ENCODE measurements at places on chromosomes 5 and 9.

DNA sequence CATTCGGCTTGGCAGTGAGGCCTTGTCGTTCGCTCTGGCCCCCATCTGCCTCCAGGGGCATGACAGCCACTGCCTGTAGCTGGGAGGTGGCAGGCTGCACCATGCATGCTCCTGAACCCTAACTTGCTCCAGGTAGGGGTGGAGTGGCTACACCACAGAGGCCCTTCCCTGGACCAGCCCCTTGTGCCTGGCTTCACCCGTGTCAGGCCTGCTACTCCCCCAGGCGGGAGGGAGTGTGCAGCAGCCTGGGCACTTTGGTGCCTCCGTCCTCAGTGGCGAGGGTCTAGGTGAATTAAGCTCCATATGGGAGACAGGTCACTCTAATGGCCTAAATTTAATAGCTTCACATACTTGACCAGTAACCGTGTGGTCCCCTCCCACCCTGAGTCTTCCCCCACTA is 59.4 kb upstream of the LMX1B start:
- no peak for DNase-seq

GRCh38 chr9:125966959-125967711 is 220.0 kb downstream of the PBX3 start:
- DNase-seq = no peak

DNA sequence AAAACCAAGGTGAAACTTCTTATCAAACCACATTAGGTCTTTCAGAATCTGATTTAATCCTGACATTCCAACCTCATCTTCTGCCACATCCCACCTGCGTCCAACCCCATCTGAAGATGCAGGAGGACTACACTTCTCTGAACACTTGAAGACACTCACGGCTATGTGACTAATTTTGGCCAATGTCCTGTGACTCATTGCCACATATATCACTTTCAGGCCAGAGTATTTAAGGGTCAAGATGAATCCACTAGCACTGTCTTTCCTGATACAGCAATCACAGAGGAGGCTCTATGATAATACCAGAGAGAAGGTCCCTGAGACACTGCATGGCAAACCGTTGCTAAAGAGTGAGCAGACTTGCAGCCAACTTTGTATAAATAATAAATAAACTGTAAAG is 323.4 kb downstream of the NR2F1-AS1 start:
- no peak for DNase-seq

DNA sequence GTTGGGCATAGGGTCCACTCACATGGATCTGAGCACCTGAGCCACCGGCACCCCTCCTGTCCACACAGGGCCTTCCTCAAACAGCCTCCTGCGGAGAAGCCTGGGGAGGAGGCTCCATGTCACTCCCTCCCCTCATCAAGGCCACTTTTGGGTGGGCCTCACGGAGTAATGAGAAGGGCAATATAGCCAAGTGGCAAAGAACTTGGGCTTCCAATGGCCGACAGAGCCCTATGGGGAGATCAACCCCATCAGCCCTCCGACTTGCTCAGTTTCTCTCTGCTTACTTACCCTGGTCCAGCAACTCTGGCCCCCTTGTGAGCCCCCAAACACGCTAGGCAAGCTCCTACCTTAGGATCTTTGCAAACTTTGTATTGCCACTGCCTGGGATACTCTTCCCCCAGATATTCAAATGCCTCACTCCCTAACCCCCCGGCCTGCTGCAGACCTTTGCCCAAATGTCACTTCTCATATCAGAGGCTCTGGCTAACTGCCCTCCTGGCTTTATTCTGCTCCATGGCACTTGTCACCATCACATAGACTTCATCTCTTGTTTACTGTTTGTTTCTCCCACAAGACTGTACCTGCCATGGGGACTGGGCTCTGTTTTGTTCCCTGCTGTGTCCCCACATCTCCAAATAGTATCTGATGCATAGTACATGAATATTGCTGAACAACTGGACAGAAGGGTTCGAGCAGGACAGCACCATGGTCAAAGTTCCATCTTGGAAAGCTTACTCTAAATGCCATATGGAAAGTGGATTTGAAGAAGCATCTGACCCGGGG is 220.8 kb downstream of the FSTL4 start:
- DNase-seq = no peak

GRCh38 chr5:82218374-82219156 is 59.6 kb downstream of the RPS23 start:
- no peak for DNase-seq

DNA sequence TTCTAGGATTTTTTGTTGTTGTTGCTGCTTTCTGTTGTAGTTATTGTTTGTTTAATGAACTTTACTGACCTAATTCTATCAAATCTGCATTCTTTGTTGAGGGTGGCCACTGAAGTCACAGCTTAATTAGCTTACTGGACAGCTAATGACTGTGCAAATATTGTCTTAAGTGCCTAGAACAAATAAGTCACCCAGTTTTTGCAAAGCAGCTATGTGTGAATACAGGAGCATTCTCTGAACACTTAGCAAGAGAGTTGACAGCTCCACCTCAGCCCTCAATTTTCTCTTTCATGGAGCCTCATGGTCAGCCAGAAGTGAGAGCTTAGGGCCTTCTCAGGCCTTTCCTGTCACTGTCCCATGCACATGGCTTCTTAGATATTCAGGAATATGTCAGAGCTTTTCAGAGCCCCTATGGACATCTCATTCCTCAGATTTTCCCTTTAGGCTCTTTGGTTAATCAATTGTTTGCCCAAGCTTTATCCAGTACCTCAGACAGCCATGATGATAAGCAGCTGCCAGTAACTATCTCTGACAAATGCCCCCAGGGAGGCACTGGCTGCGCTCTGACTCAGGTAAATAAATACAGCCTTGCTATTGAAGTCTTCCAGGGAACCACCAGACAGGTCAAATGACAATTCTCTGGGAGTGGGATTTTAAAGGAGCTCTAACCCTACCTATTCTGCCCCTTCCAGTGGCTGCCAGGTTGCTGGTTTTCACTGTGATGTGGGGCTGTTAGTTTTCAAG is 241.4 kb upstream of the IL12B start:
- no peak for DNase-seq

DNA sequence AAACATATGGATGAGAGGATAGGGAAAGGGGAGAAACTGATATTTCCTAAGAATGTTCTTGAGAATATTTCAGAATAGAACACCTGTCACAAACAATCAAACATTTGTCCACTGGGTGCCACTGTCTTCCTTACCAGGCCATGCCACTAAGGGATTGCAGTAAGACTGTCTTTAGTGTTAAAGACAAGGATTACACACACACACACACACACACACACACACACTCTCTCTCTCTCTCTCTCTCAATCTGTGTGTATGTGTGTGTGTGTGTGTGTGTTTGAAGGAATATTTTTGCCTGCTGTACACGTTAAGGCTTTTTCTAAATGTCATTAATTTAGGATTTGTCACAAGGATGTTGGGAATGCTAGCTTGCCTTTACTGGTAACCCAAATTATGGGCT is 54.4 kb downstream of the CCDC192 start:
- DNase-seq = no peak

DNA sequence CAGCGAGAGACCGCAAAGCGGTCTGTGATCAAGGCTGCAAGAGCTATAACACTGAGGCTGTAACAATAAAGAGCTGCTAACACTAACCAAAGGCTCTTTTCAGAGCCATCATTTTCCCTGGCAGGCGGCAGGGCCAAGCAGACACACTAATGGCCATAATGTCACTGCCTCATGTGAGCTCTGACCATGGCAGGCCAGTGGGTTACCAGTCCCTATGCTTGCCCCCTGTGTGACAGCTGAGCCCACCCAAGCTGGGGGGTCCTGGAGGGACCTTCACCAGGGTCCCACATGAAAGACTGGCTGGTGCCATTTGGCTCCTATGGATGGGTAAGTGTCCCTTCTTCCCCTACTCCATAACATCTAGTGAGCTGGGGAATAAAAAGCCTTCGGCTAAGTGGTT is 29.6 kb upstream of the TESK1 start:
- no peak for DNase-seq

GRCh38 chr9:120344230-120344629 is 235.7 kb downstream of the CDK5RAP2 start:
- no peak for DNase-seq

- no peak for DNase-seq
Measured at GRCh38 chr9:115183436-115183835, 65.5 kb upstream of the TNC start.

- no peak for DNase-seq
Measured at GRCh38 chr9:34493972-34494535, 28.7 kb downstream of the ENHO start.

- DNase-seq = no peak
Measured at GRCh38 chr5:173885475-173886010, 2.6 kb upstream of the CPEB4 start.

DNA sequence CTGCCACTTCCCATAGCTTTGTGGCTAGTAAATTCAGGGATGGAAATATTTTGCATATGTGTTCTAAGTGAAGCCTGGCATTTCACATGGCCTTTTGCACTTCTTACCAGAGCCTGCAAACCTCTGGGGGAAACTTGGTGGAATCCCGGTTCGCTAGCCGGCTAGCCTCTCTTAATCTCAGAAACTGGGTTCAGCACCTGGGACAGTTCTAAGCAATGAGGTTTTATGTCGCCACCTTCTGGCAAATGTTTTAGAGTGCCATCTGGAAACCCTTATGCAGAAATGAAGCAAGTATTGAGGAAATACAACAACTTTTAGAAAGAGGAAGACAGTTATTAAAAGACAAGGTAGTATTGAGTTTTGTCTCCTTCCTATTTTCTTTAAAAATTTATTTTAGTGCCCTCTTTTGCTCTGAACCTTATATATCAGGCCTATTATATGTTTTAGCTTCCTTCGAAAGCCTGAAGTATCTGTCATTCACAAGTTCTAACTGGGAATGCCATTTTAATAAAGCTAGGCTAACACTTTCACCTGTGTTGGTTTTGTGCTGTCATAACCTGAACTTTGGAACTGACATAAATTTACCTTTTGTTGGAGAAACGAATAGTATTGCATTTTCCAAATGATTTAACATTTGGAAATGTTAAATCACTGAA is 963 bp upstream of the HTR1A start:
- DNase-seq = no peak

- no peak for DNase-seq
Measured at GRCh38 chr5:66987126-66987525, 209.5 kb downstream of the CD180 start.

- DNase-seq = no peak
Measured at GRCh38 chr5:140178482-140179116, 3.6 kb downstream of the CYSTM1 start.

DNA sequence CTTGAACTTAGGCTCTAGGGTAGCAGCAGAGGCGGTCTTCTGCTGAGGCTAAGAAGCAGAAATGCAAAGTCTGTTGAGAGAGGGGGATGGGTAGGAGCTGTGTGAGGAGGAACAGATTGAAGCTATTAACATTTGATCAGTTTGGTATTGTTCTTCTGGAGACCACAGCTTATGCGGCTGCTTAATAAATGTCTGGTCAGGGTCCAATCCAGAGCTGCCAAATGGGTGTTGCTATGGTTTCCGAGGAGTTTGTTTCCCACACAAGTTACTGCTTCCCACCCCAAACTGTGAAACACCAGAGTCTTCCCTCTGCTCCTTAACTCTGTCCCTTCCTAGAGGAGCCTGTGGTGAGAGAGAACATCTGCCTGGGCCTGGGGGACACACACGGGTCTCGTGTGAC is 142.2 kb upstream of the KLF4 start:
- DNase-seq = no peak

DNA sequence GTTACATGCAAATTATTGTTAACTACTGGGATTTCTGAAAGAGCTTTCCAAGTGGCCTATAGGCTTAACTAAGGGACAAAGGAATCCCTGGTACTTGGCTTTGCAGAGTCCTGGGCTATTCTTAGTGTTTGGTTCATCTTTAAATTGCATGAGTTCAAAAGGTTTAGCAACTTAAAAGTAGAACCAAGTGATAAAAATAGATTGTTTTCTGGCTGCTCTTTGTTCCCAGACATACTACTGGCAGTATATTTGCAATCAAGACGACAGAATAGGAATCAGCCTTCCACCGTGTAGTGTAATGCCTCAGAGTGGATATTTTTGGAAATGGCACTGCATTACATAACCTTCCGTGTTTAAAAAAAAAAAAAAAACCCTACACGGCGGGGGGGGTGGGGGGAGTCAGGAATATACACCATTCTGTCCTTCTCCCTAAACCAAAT is 1.0 kb downstream of the NREP start:
- no peak for DNase-seq

DNA sequence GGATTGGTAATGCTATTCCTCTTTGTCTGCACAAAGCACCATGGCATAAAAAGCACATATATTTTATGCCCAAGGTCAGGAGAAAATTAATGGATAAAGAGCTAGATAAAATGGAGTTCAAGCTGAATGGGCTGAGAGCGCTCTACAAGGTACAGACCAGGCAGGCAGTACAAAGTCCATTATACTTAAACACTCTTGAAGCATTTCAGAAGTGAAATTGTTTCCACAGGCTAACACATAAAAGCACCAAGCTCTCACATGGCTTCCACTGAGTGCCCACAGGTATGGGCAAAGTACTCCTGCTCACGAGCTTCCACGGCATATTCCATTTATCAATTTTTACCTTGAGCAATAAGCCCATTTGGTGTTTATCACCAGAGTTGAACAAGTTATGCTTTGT is 771.2 kb upstream of the DMAC1 start:
- peak; percentile 6 for DNase-seq

- no peak for DNase-seq
Measured at GRCh38 chr5:151086192-151086869, 5.5 kb upstream of the TNIP1 start.

Measured in NCI-H187 treated with DMSO at 0.1 percent for 48 hours (cell line).